ENCODE measurements at places on chromosomes 7 and 10.

DNA sequence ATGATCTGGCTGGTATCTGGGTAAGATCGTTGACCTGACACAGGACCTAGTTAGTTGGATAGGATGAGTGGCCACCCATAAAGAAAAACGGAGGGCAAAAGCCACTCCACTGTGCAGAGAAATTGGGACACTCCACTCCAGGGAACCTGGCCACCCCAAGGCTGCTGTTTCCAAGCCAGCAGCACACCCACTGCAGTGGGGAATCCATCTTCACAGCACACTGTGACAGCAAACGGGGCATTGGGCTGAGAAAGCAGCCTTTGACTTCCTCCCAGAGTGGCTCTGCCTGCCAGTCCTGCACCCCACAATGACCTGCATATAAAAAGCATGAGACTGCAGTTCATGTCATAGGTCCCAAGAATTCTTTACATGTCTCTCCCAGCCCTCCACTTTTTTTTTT, 52.9 kb downstream of the MTPN start:
- no peak for DNase-seq

GRCh38 chr10:45058580-45058979, 57.9 kb downstream of the ZNF22 start:
- DNase-seq = no peak

DNA sequence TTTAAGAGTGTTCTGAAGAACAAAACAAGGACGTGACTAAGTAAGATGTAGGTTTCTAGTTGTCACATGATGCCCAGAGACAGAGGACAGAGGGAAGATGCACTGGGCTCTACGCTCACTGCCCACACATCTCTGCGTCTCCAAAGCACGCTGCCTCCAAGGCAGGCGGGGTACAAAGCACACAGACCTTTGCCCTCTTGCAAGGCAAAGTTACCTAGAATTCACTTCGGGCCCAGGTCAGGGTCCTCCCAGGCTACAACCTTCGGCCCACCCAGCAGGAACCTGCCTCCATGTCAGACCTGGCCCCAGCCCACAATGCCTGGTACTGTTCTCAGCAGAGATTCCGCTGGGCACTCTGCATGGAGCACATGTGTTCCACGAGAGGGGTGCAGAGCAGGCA, 26.5 kb downstream of the GRB10 start:
- no peak for DNase-seq

DNA sequence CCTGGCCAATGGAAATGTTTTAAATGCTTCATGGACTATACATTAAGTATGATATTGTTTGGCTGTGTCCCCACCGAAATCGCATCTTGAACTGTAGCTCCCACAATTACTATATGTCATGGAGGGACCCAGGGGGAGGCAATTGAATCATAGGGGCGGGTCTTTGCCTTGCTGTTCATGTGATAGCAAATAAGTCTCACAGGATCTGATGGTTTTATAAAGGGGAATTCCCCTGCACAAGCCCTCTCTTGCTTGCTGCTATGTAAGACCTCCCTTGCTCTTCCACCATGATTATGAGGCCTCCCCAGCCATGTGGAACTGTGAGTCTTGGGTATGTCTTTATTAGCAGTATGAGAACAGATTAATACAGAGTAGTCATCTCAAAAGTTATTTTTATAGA, 32.4 kb upstream of the GRB10 start:
- DNase-seq = no peak

- no peak for DNase-seq
These were observed 753.4 kb downstream of the NRG3 start for GRCh38 chr10:82628373-82628772.

DNA sequence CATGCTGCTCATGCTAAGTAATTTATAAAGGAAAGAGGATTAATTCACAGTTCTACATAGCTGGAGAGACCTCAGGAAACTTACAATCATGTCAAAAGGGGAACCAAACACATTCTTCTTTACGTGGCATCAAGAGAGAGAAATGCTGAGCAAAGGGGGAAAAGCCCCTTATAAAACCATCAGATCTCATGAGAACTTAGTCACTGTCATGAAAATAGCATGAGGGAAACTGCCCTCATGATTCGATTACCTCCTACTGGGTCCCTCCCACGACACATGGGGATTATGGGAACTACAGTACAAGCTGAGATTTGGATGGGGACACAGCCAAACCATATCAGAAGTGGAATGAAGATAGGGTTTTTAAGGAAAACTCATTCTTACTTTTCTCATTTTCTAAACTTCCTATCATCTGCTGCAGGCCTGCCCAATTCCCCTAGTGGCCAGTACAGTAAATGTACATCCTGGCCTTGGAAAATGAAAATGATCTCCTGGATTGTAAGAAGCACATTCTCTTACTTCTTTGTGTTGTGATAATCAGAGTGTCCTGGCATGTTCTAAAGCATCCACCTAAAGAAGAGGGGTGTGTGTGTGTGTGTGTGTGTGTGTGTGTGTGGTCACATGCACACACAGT, 421.5 kb downstream of the LRMDA start:
- no peak for DNase-seq

GRCh38 chr7:155699180-155699579, 54.7 kb downstream of the RBM33 start:
- no peak for DNase-seq

GRCh38 chr10:58570307-58570723, 57.6 kb downstream of the BICC1 start:
- no peak for DNase-seq

DNA sequence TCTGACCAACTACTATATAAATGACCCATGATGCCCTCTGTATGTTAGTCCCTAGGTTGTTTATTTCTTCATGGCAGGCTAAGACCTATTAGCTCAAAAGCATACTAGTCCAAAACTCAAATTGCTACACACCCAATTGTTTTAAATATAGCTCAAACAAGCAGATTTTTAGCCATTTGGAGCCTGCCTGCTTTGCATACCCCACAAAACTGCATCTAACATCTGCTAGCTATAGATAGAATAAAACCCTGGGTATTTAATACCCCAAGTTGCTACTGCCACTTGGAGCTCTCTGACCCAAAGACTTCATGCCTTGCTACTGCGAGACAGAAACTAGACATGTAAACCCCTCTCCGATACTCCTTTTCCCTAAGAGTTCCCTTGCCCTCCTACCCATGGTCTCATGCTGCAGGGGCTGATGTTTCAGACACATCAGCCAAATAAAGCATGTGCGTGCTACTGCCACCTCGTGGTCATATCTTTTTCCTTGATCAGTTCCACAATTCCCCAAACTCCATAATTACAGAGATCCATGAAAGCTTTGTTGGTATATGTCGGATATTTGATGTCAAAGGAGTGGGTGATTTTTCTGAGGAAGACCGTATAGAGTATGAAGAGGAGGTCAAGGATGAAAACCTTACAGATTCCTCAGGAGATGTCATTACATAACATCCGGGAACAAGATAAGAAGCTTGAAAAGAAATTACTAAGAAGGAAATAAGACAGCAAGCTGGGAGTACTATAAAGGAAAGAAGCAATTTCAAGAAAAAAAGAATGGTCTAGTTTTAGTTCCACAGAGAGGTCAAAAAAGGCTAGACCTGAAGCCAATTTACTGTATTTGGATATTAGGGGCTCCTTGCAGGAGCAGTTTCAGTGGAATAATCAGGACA, 386.6 kb downstream of the SH2D4B start:
- DNase-seq = no peak

GRCh38 chr7:129401967-129402860, 32.0 kb upstream of the STRIP2 start:
- no peak for DNase-seq

- DNase-seq = no peak
These were observed 43.3 kb upstream of the ANLN start for GRCh38 chr7:36346260-36346831.

DNA sequence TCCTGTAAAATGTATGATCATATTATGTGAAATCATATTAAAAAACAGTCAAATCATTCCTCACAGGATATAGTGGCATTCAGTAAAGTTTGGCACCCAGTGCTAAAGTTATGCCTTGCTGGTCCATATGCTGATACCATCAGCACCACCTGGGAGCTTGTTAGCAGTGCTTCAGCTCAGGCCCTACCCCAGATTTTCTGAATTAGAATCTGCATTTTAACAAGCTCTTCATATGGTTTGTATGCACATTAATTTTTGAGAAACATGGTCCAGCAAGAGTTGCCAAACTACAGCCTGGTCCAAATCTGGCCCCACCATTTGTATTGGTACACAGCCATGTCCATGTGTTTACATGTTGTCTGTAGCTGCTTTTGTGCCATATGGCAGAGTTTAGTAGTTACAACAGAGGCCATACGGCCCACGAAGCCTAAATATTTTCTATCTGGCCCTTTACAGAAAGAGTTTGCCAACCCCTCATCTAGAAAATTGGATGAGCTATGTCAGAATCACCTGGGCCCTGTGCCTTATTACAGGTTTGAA, 30.1 kb downstream of the RAB18 start:
- DNase-seq = no peak

- DNase-seq = no peak
These were observed 971.7 kb downstream of the ANKRD7 start for GRCh38 chr7:119196183-119196582.

DNA sequence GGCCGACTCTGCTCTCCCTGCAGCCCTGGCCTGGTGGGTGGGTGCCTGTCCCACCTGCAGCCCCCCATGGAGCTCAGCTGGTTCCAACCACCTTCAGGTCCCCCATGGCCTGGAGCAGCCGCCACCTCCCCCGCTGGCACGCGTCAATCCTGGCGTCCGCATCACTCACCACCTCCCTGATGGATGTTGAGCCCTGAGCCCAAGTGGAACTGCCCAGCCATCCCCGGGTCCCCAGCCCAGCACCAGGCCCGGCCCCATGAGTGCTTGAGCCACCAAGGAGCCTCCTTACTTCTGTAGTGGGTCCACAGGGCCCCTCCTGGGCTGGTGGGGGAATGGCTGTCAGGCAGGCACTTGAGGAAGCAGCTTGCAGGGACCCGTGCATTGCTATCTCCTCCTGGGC, 14.6 kb downstream of the AGAP3 start:
- no peak for DNase-seq

DNA sequence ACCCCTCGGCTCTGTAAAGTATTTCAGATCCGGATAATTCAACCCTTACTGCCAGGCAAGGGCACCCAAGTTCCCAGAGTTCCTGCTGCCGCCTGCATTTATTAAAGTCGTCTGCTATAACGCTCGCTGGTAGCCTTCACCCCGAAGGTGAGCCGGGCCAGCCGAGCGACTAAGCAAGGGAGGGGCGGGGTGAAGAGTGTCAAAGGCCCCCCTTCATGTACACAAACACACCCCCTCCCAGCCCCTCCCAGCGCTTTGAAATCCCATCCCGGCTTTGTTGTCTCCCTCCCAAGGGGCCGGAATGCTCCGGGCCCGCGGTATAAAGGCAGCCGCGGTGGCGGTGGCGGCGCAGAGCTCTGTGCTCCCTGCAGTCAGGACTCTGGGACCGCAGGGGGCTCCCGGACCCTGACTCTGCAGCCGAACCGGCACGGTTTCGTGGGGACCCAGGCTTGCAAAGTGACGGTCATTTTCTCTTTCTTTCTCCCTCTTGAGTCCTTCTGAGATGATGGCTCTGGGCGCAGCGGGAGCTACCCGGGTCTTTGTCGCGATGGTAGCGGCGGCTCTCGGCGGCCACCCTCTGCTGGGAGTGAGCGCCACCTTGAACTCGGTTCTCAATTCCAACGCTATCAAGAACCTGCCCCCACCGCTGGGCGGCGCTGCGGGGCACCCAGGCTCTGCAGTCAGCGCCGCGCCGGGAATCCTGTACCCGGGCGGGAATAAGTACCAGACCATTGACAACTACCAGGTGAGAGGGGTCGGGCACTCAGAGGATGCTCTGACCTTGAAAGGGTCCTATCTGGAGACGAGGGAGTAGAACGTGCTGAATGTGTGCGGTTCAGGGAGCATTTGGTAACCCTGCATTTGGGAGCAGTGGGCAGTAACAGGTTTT, at the start of gene DKK1:
TSS of gene DKK1 (plus strand) at position 349 of the 889 bp plus-strand sequence. CDS start at position 503, 154 bp downstream.
- DNase-seq = no peak

GRCh38 chr7:69550991-69551390, 47.3 kb upstream of the AUTS2 start:
- no peak for DNase-seq

DNA sequence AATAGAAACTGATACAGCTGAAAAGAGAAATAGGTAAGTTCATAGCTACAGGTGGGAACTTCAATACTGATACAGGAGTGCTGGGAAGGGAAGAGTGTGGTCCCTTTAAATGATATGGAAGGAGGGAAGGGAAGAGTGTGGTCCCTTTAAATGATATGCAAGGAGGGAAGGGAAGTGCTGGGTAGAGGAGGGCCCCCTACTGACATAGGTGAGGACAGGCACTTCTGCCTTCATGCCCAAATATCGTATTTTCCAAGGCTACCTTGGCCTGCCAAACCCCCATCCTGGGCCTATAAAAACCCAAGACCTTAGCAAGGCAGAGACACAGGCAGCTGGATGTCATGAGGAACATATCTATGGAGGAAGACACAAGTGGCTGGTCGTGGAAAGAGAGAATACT, 92.3 kb downstream of the MAGI2 start:
- DNase-seq = no peak

- no peak for DNase-seq
These were observed 33.9 kb downstream of the STARD3NL start for GRCh38 chr7:38211940-38212339.

DNA sequence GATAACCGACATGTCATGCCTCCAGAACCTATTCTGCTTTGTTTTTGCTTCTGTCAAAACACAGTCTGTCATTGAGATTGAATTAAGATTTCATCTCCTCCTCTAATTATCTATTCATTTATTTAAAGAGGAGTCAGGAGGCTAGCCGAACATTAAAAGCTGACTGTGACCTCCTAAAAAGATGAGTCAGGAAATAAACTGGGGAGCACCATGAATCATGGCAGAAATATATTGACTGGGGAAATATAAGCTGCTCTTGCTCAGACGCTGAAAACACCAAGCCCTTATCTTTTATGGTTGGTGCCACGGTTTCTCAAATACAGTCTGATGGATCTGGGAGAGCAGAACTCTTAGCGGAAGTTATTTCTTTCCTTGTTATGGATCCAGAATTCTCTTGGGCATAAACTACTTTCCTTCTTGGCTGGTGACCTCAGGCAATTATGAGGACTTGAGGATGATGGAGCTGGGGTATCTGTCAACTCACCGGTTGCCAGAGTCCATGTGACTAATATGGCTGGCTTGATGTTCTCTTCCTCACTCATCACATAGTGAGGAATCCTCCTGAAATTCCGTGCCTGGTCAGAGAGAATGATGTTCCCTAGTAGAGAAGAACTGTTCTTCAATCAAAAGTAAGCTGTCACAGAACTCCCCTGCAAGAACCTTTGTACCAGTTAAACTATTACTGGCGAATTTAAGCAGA, 307.6 kb upstream of the PHYHIPL start:
- no peak for DNase-seq

DNA sequence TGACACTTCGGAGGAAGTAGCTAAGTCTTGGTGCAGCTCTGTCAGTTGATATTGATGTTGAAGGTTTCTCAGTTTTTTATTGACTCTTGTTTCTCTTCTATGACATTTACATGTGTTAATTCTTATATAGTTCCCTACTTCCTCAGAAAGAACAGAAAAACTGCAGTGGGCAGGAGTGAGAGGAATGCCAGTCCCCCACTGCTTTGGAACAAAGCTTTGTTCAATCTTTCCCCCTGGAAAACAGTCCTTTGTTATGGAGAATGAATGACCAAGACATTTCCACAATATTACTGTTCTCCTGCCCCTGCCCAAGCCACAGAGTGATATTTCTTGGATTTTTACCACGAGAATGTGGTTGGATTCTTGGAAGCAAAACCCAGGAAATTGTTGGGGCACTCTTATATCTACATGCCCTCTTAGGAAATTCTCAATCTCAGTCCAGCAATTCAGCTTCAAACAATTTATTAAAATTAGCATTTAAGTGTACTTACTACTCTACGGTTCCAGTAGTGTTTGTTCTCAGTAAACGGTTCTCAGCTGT, 258.0 kb upstream of the KCND2 start:
- no peak for DNase-seq

All from activated T-helper 1 cell treated with anti-CD3 and anti-CD28 coated beads, Interleukin-2, amount 50 U/mL, for 16 hours (primary cell).